T-helper 17 cell (primary cell): ENCODE measurements at places on chromosomes 7 and 10.

- no peaks in the 10 kb centered on the region for H3K36me3 ChIP-seq
- peaks cover 61% of the 10 kb centered on the region for H3K27me3 ChIP-seq
- no peak for DNase-seq
- no peak overlapping the region for H3K27ac ChIP-seq
- H3K4me1 ChIP-seq = no peaks in the 10 kb centered on the region
- no peak overlapping the region for H3K4me3 ChIP-seq
Measured at GRCh38 chr7:55235801-55236200, 129.3 kb upstream of the LANCL2 start.

DNA sequence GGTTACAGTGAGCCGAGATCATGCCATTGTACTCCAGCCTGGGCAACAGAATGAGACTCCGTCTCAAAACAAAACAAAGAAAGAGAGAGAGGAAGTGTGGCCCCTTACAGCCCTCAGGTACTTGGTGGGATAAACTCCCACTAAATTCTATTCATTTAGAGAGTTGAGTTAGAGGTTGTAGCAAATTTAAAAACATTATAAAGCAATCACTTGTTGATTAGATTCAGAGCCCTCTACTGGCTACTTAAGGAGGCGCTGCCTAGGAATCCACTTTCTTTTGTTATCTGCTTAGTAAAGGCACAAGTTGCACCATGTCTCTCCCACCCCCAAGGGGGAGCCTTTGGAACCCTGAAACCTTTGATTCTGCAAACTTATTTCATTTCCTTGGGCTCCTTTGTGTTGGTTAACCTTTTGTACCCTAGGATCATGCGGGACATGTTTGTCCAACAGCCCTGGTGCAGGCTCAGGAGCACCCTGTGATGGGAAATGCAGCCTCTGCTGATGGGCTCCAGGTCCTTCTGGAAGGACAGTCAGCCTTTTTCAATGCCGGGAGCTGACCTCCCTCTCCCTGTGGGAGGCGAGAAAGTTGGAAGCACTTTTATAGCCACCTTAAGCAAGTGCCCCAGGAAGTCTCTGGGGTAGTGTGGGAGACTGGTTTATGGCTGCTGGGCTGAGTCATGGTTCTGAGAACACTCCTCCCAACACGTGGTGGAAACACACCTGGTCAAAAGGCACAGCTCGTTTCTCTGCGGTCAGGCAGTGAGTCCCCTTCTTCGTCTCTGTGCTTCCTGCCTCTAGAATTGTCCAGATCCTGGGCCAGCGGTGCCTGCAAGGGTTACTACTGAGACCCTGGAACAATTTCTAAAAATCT, 2.3 kb downstream of the HKDC1 start:
- H3K27ac ChIP-seq = peak overlapping the region; percentile 87
- H3K4me1 ChIP-seq = peaks cover 27% of the 10 kb centered on the region
- peak overlapping the region; percentile 67 for H3K4me3 ChIP-seq
- DNase-seq = peak; percentile 24

GRCh38 chr10:34407324-34407805, 407.7 kb downstream of the PARD3 start:
- no peak overlapping the region for H3K27ac ChIP-seq
- H3K36me3 ChIP-seq = no peaks in the 10 kb centered on the region
- H3K4me3 ChIP-seq = no peak overlapping the region
- DNase-seq = no peak

- H3K36me3 ChIP-seq = peaks cover 12% of the 10 kb centered on the region
- no peak for DNase-seq
- H3K4me1 ChIP-seq = peaks cover 8% of the 10 kb centered on the region
Measured at GRCh38 chr7:66778201-66778600, 37.7 kb downstream of the RABGEF1 start.

DNA sequence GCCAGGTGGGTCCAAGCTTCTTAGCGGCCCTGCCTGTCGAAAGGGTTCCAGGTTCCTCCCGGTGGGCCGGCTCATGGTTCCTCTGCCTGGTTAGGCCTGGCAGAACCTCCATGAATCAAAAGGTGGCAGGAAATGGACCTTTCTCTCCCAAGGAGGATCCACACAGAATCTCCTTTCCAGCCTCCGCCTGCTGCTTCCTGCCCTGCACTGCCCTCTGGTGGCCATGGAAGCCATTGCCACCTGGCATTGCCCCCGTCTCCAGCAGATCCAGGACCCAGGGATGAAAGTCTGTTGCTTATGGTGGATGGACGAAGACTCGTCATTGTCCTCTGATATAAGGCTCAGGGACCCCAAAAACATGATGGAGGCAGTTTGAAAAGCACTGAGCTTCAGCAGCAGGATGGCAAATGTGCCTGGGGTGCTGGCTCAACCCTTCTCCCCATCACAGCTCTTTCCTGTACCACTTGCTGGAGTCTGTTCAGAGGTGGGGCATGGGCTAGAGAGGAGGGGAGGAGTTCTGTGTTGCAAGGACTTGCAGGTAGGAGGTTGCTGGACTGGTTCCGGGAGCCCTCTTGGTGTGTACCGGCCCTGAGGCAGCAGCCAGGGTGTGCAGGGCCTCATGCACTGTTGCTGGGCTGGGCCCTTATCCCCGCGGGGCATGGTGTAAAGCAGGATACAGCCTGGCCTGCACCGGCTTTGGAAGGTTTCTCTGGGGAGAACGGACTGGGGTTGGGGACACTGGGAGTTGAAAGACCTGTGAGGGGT, 11.3 kb upstream of the INMT start:
- H3K27me3 ChIP-seq = no peaks in the 10 kb centered on the region
- H3K27ac ChIP-seq = no peak overlapping the region
- peaks cover 2% of the 10 kb centered on the region for H3K36me3 ChIP-seq
- peaks cover 36% of the 10 kb centered on the region for H3K4me1 ChIP-seq
- no peak overlapping the region for H3K4me3 ChIP-seq

DNA sequence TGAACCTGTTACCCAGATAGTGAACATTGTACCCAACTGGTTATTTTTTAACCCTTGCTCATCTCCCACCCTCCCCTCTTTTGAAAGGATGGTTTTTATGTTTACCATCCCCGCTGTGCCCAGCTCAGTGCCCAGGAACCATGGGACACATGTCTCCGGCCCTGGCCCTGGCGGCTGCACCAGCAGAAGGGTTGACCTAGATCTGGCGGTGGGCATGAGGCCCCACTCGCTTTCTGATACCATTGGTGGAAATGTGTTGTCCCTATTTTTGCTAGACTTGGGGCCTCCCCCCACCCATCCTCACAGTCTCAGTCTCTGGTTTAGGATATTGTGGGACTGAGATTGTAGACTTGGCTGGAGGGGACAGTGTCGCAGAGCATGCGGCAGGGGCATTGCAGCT, 11.9 kb downstream of the PFKFB3 start:
- peaks cover 8% of the 10 kb centered on the region for H3K36me3 ChIP-seq
- H3K4me3 ChIP-seq = no peak overlapping the region
- H3K27me3 ChIP-seq = no peaks in the 10 kb centered on the region
- peaks cover 32% of the 10 kb centered on the region for H3K4me1 ChIP-seq
- no peak for DNase-seq
- H3K27ac ChIP-seq = peak overlapping the region; percentile 37

DNA sequence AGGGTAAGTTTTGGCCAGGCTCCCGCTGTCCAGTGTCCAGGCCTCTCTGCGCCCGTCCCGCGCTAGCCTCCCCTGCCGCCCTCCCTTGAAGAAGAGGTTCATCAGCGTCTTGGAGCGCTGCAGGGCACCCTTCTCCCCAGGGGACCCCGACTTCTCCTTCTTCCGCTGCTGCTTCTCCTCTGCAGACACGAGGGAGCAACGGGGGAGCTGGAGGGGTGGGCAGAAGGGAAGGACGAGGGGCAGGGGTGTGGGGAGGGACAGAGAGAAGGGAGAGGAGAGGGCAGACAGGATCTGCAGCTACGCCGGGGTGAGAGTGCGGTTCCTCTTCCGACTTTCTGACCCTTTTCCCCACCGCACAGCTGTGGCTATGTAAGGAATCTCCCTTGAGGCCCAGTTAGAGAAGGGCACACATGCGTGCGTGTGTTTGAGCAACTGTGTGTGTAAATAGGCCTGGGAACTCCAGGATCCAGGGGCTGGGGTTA, 12.8 kb downstream of the PDZD7 start:
- peaks cover 12% of the 10 kb centered on the region for H3K4me1 ChIP-seq
- DNase-seq = no peak
- H3K4me3 ChIP-seq = no peak overlapping the region
- peaks cover 56% of the 10 kb centered on the region for H3K27me3 ChIP-seq
- peaks cover 8% of the 10 kb centered on the region for H3K36me3 ChIP-seq
- H3K27ac ChIP-seq = no peak overlapping the region

DNA sequence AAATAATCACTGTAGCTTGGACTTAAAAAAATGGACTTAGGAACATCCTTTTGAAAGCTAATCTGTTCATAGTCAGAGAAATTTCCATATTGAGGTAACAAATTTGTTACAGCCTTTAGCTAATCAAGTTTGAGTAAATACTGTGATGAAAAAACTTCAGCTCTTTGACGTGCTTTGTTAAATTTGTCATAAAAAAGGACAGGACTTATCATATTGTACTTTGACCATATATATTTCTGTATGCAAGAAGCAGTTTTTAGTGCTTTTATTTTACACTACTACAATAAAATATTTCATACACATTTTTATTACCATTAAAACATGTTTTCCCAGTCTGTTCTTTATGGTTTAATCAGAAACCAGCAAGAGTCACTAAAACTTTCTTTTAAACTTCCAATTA, 14.5 kb upstream of the CYCS start:
- no peak overlapping the region for H3K4me3 ChIP-seq
- no peak for DNase-seq
- no peaks in the 10 kb centered on the region for H3K4me1 ChIP-seq
- H3K27ac ChIP-seq = no peak overlapping the region

DNA sequence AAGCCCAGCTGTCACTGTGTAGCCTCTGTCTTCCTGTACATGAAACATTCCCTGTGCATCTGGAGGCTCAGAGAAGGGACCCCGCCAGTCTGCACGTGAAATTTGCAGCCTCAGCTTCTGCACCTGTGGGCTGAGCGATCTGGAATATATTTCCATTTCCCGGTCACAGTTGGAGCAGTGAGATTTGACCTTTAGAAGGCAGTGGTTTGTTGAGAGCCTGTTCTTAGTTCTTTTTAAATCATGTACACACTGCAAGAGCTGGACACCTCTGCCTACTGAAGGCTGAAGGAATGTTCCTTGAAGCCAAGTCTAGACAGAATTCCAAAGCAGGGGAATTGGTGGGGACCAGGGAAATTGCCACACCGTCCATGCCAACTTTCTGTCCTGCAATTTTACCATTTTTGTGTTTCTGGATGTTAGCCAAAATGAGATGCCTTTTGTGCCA, 706.6 kb downstream of the INHBA start:
- no peaks in the 10 kb centered on the region for H3K36me3 ChIP-seq
- no peak overlapping the region for H3K4me3 ChIP-seq
- no peaks in the 10 kb centered on the region for H3K27me3 ChIP-seq

GRCh38 chr7:116271963-116272886, 61.9 kb downstream of the TES start:
- H3K27me3 ChIP-seq = peaks cover 36% of the 10 kb centered on the region
- no peak overlapping the region for H3K4me3 ChIP-seq
- H3K36me3 ChIP-seq = no peaks in the 10 kb centered on the region
- DNase-seq = no peak
- H3K27ac ChIP-seq = no peak overlapping the region
- H3K4me1 ChIP-seq = no peaks in the 10 kb centered on the region

DNA sequence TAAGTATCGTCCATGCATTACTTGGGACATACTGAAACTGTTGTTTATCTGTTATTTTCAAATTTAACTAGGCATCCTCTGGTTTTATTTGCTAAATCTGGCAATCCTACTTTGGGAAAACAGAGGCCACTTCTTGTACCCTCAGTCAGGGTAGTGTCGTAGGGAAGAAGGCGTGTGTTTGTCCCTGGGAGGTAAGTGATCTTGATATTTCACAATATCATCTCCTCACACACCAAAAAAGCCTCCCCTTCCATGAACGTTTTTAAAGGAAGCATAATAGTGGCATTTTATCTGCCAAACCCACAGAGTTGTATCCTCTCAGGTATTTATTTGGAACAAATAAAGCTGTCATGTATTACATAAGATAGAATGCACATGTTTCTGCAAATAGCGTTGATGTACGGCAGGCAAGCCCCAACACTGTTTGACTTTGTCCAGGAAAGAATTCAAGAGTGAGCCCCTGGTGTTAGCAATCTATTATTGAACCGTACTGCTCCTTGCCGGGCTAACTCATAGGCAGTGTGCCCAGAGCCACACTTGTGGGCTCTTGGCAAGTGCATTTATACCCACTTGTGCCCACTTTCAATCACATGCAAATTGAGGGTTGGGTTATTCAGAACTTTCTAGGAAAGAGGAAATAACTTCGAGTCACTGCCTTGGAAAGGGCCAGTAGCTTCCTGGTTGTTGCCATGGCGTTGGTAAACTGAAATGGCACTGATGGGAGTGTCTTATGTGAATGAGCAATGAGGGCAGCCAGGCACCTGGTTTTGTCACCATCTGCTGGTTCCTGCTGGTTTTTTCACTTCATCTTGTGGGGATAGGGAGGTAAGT, 266.0 kb downstream of the USP6NL start:
- no peak for DNase-seq
- H3K4me3 ChIP-seq = no peak overlapping the region
- no peaks in the 10 kb centered on the region for H3K27me3 ChIP-seq
- peaks cover 3% of the 10 kb centered on the region for H3K4me1 ChIP-seq

GRCh38 chr10:8130973-8131911, 76.8 kb downstream of the GATA3 start:
- no peak overlapping the region for H3K4me3 ChIP-seq
- no peak for DNase-seq
- no peaks in the 10 kb centered on the region for H3K36me3 ChIP-seq
- peak overlapping the region; percentile 86 for H3K27ac ChIP-seq
- H3K27me3 ChIP-seq = peaks cover 10% of the 10 kb centered on the region

- no peaks in the 10 kb centered on the region for H3K27me3 ChIP-seq
- no peak for DNase-seq
- H3K4me1 ChIP-seq = peaks cover 14% of the 10 kb centered on the region
- H3K27ac ChIP-seq = peak overlapping the region; percentile 84
- peak overlapping the region; percentile 10 for H3K4me3 ChIP-seq
Measured at GRCh38 chr10:3902809-3903410, 117.9 kb upstream of the KLF6 start.

GRCh38 chr7:40525764-40526163, 391.0 kb downstream of the SUGCT start:
- no peak overlapping the region for H3K27ac ChIP-seq
- no peaks in the 10 kb centered on the region for H3K27me3 ChIP-seq
- H3K4me1 ChIP-seq = no peaks in the 10 kb centered on the region
- H3K36me3 ChIP-seq = no peaks in the 10 kb centered on the region

DNA sequence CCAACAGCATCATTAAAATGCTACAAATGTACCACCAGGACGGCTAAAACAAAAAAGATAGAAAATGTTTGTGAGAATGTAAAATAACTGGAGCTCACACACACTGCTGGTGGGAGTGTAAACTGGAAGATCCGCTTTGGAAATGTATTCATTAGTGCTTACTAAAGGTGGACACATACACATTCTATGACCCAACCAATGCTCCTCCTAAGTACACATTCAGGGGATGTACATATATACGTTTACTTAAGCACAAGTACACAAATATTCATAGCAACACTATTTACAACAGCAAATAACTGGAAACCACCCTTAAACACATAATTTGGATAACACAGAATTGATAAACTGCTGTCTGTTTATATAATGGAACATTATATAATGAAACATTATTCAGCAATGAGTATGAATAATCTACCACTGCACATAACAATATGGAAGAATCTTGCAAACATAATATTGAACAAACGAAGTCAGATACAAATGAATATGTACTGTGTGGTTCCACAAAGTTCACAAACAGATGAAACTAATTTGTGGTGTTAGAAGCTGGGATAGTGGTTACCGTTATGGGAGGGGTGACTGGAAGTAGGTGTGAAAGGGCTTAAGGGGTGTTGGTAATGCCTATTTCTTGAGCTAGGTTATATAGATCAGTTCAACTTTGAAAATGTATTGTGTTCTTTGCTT, 52.1 kb downstream of the STRA8 start:
- H3K4me1 ChIP-seq = peaks cover 19% of the 10 kb centered on the region
- no peak overlapping the region for H3K27ac ChIP-seq
- H3K27me3 ChIP-seq = peaks cover 8% of the 10 kb centered on the region
- DNase-seq = no peak
